Left ventricle myocardium inferior (tissue), 1 donor: ENCODE measurements at places on chromosomes 4 and X. TPM values are rescaled to one million over a fixed set of nuclear protein-coding genes. Genes with fewer than 3 reads are reported as not detected.

Gene ATOH1
- not detected for total RNA-seq

Gene USP26
- not detected for total RNA-seq

Gene ARHGEF6
- total RNA-seq = 54.9 TPM

Gene CASP6
- 6.0 TPM for total RNA-seq

Gene ASMT
- total RNA-seq = not detected

Gene SCML1
- total RNA-seq = 6.8 TPM

Gene GAGE12E
- total RNA-seq = not detected

Gene RAI2
- 23.6 TPM for total RNA-seq

Gene AWAT2
- not detected for total RNA-seq

Gene CT47B1
- total RNA-seq = not detected

Gene NLGN4X
- total RNA-seq = 4.5 TPM

Gene CUL4B
- total RNA-seq = 18.9 TPM

Gene BEX4
- 50.8 TPM for total RNA-seq

Gene MXRA5
- 2.0 TPM for total RNA-seq

Gene SPATA4
- 0.55 TPM for total RNA-seq

Gene TEX11
- not detected for total RNA-seq

Gene BMP15
- total RNA-seq = not detected

Gene BEND4
- not detected for total RNA-seq

Gene RIPPLY1
- not detected for total RNA-seq

Gene PPEF2
- not detected for total RNA-seq

Gene DMD
- total RNA-seq = 143 TPM

Gene ANKRD17
- total RNA-seq = 54.1 TPM
